ENCODE measurements at places on chromosomes 6 and 20.
A peak's percentile ranks its signal among the peaks of the same experiment; 100 is the strongest.

- no peak for DNase-seq
Observed at GRCh38 chr20:59788196-59788735, 145.2 kb downstream of the SYCP2 start.

- DNase-seq: no peak
Observed at GRCh38 chr6:162705736-162706135, 21.8 kb downstream of the PRKN start.

DNA sequence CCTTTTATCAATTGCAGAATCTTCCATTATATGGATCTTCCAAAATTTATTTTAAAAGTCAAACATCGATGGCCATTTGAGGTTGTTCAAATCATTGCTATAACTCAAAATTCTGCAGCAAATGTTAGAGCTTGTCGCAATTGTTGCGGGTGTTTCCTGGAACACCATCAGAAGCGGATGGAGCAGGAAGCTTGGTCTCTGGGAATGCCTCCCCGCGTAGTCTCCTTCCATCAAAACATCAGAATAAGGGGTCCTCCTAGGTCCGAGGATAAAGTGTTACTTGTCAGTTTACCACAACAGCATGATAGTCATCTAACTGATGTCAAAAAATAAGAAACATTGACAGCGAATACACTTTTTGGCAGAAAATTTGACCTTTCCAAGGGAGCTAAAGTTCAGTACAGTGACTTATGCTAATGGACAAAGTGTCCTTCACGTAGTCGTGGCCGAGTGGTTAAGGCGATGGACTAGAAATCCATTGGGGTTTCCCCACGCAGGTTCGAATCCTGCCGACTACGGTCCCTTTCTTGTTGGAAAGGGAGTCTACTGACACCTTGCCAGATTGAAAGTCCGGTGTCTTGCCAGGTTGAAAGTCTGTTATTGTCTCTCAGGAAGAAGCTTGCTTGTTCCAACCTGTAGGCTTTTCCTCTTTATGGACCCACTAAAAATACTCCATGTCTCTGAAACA lies 59.0 kb upstream of the ZNF184 start:
- DNase-seq: no peak

- peak; percentile 10 for DNase-seq
Observed at GRCh38 chr6:132354517-132355167, 46.6 kb downstream of the MOXD1 start.

GRCh38 chr6:56076033-56076432 lies 171.3 kb downstream of the COL21A1 start:
- no peak for DNase-seq

DNA sequence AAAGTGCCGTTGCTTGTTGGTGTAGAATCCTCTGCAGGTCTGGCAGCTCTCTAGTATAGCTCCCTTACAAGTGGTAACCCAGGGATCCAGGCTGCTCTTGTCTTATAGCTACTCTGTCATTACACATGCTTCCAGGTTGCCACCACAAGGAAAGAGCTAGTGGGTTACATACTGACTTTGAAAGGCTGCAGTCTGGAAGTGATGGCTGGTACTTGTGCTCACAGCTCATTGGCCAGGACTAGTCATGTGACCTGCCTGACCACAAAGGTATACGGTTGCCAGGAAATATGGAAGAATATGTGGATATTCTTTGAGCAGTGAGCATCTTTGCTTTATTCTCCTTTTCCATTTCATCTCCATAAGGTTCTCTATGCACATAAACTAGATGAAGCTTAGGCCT lies 46.0 kb downstream of the RREB1 start:
- peak; percentile 40 for DNase-seq

DNA sequence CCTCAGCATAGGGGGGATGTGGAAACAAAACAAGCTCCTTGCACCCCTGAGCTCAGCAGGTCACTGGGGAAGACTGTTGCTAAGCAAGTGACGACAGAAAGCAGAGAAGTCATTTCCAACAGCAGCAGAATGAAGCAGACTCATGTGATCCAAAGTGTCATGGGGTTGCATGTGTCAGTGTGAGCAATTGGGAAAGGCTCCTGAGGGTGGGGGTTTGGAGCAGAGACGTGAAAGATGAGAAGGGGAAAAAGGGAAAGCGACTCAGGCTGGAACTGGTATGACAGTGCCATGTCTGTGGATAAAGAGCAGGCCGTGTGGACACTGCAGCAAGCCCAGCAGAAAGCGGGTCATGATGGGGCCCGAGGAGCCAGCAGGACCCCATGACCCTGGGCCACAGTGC lies 363.9 kb downstream of the PREX1 start:
- DNase-seq: no peak

- DNase-seq: peak; percentile 71
Observed at GRCh38 chr6:32195902-32196681, 3.6 kb upstream of the GPSM3 start.

GRCh38 chr6:68760485-68760884 lies 125.4 kb downstream of the ADGRB3 start:
- no peak for DNase-seq

- no peak for DNase-seq
Observed at GRCh38 chr6:69105288-69105687, 470.2 kb downstream of the ADGRB3 start.

GRCh38 chr20:25282796-25283195 lies 34.9 kb downstream of the PYGB start:
- DNase-seq: no peak

DNA sequence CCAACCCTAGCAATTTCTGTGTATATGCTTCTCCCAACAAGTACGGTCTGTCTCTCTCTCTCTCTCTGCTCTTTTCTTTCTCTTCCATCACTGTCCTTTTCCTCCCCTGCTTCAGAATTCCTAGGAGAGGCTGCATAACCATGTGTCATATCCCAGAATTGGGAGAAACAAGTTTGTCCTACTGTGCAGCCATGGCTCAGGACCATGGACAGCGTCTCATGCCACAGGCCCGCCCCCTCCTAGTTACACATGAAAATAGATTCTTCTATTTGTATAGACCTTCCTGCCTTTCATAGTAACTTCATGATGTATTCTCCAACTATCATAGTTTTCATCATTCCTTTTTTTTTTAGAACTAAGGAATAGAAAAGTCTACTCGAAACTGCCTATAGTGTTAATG lies 98.0 kb downstream of the FNDC1 start:
- DNase-seq: peak; percentile 18

GRCh38 chr20:9038791-9039535 lies 29.9 kb upstream of the PLCB4 start:
- DNase-seq: no peak

GRCh38 chr6:21752054-21752811 lies 158.7 kb downstream of the SOX4 start:
- DNase-seq: no peak

DNA sequence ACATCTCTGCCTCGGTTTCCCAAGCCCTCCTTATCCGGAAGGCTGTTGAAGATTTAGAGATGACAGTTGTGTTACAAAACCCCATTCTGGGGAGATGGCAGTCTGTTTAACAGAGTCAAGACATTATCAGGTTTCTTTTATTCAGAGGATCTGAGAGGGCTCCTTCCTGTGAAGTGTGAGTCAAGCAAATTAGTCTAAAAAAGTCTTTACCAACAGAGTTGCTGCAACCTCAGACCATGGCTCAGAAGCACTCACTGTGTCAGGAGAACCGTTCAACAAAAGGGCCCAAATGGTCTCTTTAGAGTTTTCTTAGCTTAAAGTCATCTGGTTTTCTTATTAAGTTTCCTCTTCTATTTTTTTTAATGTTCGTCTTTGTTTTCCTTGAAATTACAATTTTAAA lies 717.8 kb downstream of the EPM2A start:
- DNase-seq: no peak

- no peak for DNase-seq
Observed at GRCh38 chr6:21713481-21713880, 119.9 kb downstream of the SOX4 start.

GRCh38 chr6:17635568-17635967 lies 35.5 kb downstream of the FAM8A1 start:
- no peak for DNase-seq

DNA sequence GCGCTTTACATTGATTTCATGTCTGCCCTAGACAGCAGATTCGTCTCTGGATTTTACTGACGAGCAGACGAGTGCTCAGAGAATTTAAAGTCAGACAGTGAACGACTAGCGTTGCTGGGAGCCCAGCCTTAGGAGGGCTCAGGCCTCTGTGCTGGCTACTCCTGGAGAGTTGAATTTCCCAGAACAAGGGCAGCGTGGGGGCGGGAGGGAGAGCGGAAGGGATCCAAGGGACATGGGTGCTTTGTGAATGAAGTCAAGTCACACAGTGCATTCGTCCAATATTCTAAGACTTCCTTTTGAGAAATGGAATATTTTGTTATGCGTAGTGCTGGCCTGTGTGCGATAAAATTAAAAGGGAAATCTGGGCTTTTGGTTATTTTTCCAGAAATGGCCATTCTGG lies 126.5 kb downstream of the MYLK4 start:
- no peak for DNase-seq

- no peak for DNase-seq
Observed at GRCh38 chr20:21147593-21147992, 21.7 kb downstream of the KIZ start.

DNA sequence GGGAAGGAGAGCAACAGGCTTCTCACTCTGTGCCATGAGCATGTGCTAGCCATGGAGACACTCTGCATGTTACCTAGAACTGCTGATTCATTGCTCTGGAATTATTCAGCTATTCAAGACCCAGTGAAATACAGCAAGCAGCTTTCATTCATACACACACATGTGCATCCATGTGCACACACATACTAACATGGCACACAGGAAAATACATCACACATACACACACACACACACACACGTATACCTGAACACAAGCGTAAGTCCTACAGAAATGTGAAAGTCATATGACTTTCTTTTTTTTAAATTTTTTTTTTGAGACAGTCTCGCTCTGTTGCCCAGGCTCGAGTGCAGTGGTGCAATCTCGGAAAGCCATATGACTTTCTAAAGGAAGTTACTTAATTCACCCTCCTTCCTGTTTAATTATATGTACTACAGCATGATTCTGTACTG lies 108.2 kb upstream of the NFATC2 start:
- peak; percentile 13 for DNase-seq

DNA sequence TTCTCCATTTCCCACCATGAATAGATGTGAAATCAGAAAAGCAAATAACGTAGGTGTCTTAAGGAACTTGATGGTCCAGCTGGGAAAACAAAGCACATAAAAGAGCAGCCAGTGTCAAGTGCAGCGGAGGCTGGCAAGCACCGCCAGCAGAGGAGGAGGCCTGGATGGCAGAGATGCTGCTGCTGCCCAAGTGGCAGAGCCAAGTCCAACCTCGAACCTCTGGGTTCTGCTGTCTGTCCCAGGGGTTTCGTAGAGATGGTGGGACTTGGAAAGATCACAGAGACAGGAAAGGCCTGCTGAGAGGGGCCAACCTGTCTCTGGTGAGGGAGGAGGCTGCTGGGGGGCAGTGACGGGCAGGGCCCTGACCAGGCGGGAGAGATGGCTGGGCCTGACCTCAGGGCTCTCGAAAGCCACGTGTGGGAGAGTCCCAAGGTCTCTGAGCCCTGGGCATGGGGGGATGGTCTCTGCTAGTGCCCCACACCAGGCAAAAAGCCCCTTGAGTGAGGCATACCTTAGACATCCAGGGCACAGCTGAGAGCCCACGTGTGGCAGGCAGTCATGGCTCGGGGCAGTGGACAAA lies 77.3 kb downstream of the TCP11 start:
- DNase-seq: no peak

DNA sequence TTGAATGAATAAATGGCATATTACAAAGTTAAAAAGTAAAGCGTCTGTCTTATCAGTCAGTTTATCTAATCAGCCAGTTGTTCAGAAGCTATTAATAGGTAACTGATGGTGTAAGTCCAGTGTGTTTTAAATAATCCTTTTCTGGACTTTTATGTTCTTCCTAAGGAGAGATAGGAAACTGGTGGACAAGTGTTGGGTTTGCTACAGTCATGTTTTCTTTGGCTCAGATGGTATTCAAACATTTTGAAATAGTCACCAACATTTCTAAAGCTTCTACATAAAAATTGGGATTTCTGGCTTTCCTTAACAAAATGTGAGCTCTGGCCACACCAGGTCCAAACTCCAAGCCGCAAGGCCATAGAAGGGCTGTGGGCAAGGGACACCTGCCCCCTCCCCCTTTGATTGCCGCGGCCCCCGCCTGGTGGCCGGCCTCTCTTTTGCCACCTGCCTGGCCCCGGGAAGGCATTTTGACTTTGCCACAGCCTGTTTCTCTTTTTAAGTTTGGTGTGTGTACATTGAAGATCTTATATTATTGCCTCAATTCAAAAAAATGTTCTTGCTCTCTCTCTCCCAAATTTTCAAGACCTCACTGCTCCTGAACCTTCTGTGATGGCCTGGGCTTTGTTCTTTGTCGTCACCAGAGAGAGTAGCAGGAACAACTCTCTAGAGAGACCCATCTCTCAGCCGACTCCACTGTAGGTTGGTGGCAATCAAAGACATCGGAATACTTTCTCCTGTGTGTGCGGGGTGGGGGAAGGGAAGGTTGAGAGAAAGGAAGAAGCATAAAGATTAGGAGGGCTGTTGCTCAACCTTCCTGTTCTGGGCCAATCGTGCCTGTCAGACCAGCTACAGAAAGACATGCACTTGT lies 84.0 kb upstream of the ZNF217 start:
- peak; percentile 73 for DNase-seq

GRCh38 chr6:35412102-35412501 lies 40.0 kb upstream of the FANCE start:
- DNase-seq: no peak

DNA sequence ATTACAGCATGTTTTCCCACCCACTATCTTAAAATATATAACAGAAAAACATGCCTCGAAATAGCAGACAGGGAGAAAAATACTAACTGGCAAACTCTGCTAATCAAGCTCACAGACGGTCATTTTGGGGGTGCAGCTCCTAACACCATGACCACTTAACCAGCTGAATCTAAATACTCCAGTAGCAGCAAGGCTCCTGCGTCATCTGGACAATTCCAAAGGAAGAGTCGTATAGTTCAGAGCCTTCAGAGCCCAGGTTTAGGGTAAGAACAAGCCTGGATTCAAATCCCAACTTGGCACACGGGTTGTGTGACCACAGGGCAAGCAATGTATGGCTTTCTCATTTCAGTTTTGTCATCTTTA lies 81.3 kb upstream of the COL21A1 start:
- no peak for DNase-seq

- DNase-seq: no peak
Observed at GRCh38 chr20:5716953-5717352, 33.2 kb upstream of the SHLD1 start.

DNA sequence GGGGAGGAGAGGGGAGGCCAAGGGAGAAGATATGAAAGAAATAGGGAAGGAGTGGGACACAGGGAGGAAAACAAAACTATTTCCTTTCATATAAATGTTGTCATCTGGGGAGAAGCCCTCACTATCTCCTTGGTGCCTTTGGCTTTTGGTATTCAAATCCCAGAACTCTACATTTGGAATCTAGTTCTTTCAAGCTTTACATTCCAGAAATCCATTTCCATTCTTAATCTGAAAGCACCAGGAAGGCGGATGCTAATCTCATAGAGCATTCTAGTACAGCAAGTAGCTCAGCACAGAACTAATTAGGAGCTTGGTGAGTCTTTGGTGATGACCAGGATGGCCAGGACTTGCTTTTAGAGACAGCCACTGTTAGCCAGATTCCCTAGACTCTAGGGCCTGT lies 177.9 kb downstream of the KIF16B start:
- no peak for DNase-seq

All from hematopoietic multipotent progenitor cell treated with erythropoietin and hydrocortisone succinate and interleukin-3 and kit ligand, for 8 days (in vitro differentiated cells).